ENCODE measurements at places on chromosomes 16 and 17. TPM values are rescaled to one million over a fixed set of nuclear protein-coding genes. Genes with fewer than 3 reads are reported as not detected.

RNF157 gene
- 9.4 TPM for total RNA-seq

KRTAP9-8 gene
- not detected for total RNA-seq

MPO gene
- not detected for total RNA-seq

LITAF gene
- total RNA-seq, result 197 TPM

NUPR1 gene
- total RNA-seq, result 21.8 TPM

COPZ2 gene
- 17.3 TPM for total RNA-seq

GP1BA gene
- not detected for total RNA-seq

RBFOX1 gene
- total RNA-seq, result not detected

TBC1D3C gene
- total RNA-seq, result not detected

FADS6 gene
- not detected for total RNA-seq

ALOXE3 gene
- 8.1 TPM for total RNA-seq

LGALS9C gene
- not detected for total RNA-seq

NPIPA8 gene
- 0.94 TPM for total RNA-seq

ARSG gene
- total RNA-seq, result 1.9 TPM

ANKFN1 gene
- total RNA-seq, result not detected

OR4D1 gene
- not detected for total RNA-seq

TMEM204 gene
- not detected for total RNA-seq

MMP25 gene
- total RNA-seq, result 0.79 TPM

CRHR1 gene
- 0.75 TPM for total RNA-seq

TOM1L1 gene
- total RNA-seq, result 39.8 TPM

CHCT1 gene
- total RNA-seq, result not detected

CDRT4 gene
- not detected for total RNA-seq

KRTAP4-6 gene
- total RNA-seq, result not detected

KRT32 gene
- total RNA-seq, result not detected

KRT33B gene
- not detected for total RNA-seq

ITGAD gene
- not detected for total RNA-seq

SLC35G3 gene
- not detected for total RNA-seq

SHBG gene
- 0.79 TPM for total RNA-seq

SEPTIN12 gene
- not detected for total RNA-seq

ABCC3 gene
- total RNA-seq, result 97.9 TPM

DNAAF1 gene
- 0.19 TPM for total RNA-seq

TMEM97 gene
- 44.8 TPM for total RNA-seq

DNAI2 gene
- not detected for total RNA-seq

KRT222 gene
- 0.70 TPM for total RNA-seq

MT1F gene
- 14.6 TPM for total RNA-seq

CACNG4 gene
- 11.0 TPM for total RNA-seq

CLEC10A gene
- not detected for total RNA-seq

MYOCD gene
- total RNA-seq, result 1.0 TPM

HOXB6 gene
- total RNA-seq, result 3.3 TPM

ADCY9 gene
- total RNA-seq, result 5.5 TPM

CEP131 gene
- 11.0 TPM for total RNA-seq

ALDOA gene
- 1,871 TPM for total RNA-seq

RAB11FIP4 gene
- total RNA-seq, result 1.9 TPM

TBC1D3 gene
- total RNA-seq, result not detected

ABCA9 gene
- total RNA-seq, result not detected

SPNS1 gene
- 36.1 TPM for total RNA-seq

PDE6G gene
- total RNA-seq, result 1.9 TPM

TRAPPC1 gene
- 328 TPM for total RNA-seq

SLFN14 gene
- not detected for total RNA-seq

RASD1 gene
- total RNA-seq, result 1.2 TPM
